ENCODE measurements at places on chromosomes 1 and 21.

GRCh38 chr1:81144240-81144825, 656.4 kb upstream of the ADGRL2 start:
- DNase-seq: no peak

DNA sequence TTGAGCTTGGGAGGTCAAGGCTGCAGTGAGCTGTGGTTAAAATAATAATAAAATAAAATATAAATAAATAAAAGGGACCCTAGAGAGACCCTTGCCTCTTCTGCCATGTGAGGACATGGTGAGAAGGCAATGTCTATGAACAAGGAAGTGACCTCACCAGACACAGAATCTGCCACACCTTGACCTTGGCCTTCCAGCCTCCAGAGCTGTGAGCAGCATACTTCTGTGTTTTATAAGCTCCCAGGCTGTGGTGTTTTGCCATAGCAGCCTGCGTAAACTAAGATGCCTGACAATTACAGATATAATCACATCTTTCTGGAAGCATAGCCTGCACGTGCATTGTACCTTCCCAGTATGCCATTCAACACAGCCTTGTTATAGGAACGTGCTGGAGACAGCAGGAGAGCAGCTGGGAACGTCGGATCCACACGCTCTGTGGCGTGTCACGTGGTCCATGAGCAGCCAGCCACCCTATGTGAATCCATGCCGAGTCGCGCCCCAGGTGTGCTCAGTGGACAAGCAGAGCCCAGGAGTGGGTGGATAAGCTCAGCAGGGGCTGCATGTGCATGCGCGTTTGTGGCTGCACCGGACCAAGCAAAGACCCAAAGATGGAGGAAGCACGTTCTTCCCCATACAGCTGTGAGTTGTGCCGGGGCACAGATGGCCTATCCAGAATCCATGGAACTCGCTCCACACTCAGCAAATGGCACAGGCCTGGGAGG, 17.8 kb downstream of the WNT9A start:
- DNase-seq: no peak

DNA sequence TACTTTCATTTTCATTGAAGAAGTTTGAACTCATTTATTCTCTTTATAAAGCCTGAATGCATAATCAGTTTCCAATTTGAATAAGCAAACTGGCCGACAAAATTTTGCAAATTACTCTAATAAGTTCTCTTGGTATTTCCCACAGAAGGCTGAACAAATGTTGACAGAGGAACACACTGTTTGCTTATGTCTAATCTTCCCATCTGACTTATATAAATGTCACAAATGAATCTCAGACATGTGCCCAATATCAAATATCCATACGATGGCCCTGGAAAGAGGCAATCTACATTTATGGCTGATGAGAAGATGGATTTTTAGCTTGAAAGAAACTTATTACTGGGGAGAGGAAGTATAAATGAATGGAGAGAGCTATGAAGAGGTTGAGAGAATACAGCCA, 380.6 kb upstream of the ZRANB2 start:
- DNase-seq: no peak

DNA sequence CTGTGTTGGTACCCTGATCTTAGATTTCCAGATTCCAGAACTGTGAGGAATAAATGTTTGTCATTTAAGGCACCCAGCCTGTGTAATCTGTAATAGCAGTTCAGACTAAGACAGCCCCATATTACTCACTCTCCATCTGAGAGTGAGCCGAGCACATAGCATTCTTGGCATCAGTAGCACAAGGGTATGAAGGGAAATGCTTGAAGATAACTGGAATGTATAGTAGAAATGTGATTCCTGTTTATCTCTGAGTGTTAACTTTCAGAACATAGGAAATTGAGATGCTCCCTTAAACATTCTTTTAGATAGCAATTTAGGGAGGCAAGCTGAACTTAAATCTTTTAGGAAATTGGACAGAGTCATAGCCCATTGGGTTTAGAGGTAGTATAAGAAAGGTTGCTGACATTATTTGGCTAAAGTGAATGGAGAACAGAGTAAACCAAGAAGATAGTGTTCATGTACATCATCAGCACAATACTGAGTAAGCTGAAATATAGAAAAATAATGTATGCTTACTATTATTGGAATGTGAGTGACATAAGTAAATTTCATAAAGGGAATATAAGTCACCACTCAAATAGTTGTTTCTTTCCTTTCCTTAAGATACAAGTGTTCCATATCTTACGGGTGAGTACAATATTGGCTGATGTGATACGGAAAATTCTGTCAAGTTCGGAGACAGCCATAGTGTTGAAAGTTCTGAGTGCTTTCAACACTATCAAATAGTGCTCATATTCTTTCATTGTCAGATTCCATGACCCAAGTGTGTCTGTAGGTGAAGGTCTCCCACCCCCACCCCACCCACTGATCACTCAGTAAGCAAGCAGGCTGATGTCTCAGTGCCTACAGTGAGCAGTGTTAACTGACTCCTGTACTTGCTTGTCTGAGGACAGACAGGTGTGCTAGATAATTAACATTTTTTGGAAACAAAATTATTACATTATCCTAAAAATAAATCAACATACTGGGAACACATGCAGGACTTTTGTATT, 73.7 kb downstream of the LRRC8D start:
- no peak for DNase-seq

GRCh38 chr1:53331446-53332185, 3.7 kb upstream of the LRP8 start:
- DNase-seq: peak; percentile 57

All from ascending aorta (tissue), 2 donors.